ENCODE measurements at places on chromosomes 12 and 14.

DNA sequence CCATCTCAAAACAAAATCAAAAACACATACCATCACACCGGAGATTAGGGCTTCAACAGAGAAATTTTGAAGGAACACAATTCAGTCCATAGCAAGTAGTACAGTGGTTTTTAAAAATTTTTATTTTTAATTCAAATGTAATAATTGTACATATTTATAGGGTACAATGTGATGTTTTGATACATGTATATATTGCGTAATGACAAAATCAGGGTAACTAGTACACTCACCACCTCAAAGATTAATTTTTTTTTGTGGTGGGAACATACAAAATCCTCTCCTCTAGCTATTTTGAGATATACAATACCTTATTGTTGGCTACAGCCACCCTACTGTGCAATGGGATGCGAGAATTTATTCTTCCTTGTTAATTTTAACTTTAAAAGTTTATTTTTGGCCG is 26.0 kb upstream of the ETFBKMT start:
- no peak for DNase-seq

- DNase-seq, result no peak
Observed at GRCh38 chr14:91496790-91497189, 13.3 kb downstream of the PPP4R3A start.

GRCh38 chr12:95022477-95022876 is 19.0 kb upstream of the NDUFA12 start:
- DNase-seq, result no peak

DNA sequence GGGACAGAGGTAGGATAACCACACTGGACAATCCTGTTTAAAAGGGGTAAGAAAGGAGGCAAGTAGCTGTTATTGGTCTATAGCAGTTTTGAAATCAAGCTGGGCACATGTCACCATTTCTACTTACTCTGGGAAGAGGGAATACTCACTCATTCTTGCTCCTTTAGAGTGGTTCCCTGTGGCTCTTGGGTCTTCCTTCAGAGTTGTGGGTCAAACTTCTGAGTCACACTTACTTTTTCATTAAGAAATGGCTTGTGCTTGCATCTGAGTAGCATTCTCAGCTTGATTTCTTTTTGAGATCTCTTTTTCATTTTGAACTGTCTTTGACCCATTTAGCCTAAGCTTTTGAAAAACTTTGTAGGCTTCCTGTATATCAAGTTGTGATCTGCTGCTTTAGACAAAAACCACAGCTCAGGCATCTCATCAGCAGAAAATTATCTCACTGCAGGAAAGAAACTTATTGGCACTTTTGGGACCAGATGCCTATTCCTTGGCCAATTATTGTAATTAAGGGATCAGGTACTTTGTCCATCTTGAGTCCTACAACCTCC is 122.2 kb downstream of the AEBP2 start:
- DNase-seq, result no peak

GRCh38 chr14:77353469-77354141 is 23.3 kb downstream of the TMED8 start:
- no peak for DNase-seq

DNA sequence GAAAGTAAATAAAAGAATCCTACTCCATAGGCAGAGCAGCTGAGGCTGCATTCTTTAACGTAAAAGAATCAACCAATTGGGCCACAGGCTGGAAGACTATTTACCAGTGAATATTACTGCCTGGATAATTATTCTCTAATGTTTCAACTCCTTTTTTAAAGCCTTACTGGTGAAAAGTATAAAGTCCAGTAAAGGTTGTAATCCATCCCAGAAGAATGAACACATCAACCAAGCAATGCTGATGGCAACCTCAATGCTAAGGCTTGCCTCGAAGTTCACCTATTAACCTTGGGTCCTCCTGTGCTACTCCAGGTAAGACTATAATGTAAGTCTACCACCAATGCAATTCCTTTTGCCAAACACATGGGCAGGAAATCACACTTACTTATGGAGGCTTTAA is 77.3 kb downstream of the ATXN2 start:
- DNase-seq, result no peak

DNA sequence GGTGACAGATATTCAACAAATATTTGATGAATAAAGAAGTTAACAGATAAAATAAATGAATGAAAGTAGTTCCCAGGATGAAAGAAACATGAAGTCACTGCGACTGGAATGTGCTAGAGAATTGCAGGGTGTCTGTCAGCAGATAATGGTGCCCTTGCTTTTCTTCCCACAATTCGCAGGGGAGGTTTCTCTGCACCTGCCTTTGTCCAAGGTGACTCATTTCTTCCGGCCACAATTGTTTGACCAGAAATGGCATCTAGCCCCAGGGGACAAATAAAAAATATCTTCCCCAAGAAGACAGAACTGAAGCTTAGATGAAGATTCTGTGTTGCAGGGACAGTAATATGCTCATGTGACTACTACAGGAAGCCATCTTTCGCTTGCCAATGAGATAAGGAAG is 316.1 kb upstream of the TBX3 start:
- DNase-seq, result peak; percentile 18

- peak; percentile 90 for DNase-seq
Observed at GRCh38 chr12:39490500-39491282, 47.8 kb upstream of the KIF21A start.

GRCh38 chr12:1939801-1940607 is 21.6 kb upstream of the CACNA2D4 start:
- no peak for DNase-seq

- no peak for DNase-seq
Observed at GRCh38 chr12:71108355-71108754, 49.4 kb downstream of the TSPAN8 start.

DNA sequence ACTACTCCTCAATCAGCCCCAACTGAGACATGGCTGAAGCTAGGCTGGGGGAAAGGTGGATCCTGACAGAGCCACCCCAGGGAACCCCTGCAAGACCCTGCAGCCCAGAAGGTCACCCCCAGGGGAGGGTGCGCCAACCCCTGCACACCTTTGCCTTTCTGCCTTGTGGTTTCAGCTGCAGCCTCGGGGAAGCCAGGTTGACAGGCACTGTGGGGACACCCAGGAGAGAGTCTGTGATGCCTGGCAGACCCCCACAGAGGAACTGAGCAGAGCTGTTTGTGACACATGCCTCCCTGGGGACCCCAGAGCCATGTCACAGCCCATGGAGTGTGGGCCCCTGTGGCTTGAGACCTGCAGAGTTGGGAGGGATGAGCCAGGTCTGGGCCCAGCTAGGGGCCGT is 11.8 kb upstream of the HHIPL1 start:
- DNase-seq, result no peak

GRCh38 chr14:68788996-68789820 is 3.7 kb downstream of the ZFP36L1 start:
- no peak for DNase-seq

DNA sequence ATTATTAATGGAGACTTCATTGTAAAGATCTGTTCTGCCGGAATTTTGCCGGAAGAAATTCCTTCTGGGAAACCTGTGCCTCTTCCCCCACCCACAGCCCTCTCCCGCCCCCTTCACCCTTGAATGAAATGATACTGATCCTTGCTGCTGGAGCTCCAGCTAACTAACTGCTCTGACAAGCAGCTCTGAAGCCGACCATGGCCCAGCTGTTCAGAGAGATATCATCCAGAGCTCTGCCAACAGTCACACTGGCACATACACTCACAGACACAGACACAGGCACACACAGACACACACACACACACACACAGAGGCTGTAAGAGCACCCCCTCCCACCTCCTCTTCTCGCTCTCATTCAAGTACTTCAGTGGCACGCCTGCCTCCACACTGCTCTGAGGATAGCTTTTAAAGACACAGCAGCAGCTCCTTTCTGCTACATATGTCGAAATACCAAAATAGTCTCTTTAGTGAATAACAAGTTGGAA is 88.6 kb downstream of the R3HDM2 start:
- DNase-seq, result no peak

DNA sequence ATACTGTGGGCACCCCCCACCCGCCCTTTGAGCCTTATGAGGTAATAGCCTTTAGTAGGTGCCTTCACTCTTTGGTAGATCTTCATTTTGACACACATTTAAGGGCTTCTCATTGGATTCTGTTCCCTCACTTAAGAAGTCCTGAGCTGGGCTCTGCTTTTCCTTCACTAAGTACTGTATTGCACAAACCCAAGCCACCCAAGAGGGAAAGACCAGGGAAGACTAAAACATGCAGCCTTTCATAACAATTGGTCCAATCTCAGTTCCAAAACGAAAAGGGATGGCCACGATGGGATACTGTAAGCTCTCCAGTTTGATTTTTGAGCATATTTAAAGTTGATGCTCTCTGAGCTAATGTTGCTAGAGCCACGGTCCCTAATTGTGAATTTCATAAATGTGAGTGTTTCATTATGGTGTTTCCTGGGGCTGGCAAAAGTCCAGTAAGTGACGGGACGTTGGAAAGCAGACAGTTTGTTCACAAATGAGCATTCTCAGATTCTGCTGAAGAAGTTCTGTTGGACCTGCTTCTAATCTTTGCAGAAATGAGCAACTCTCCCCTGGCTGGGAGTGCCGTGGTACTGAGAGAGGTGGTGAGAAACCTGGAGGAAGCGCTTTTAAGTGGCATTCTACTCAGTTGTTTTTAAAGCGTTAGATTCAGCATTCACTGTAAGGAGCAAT is 9.4 kb downstream of the SSPN start:
- DNase-seq, result no peak

- peak; percentile 14 for DNase-seq
Observed at GRCh38 chr12:46752396-46752795, 73.4 kb downstream of the SLC38A4 start.

DNA sequence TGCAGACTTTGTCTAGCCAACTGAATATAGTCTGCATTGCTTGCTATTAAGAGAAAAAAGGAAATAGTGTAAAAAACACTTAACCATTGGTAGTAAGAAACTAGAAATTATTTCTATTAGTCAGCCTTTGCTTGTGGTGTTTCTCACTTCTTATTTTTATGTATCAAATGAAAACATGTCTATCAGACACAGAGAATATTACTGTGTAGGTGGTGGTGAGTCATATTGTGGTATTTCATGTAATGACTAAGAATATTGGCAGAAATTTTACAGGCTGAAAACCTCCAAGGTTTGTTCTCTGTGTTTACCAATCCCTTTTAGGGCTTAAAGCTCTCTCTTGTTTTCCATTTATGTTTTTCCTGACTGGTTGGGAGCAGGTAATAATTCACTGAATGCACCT is 87.2 kb downstream of the DAAM1 start:
- peak; percentile 81 for DNase-seq

DNA sequence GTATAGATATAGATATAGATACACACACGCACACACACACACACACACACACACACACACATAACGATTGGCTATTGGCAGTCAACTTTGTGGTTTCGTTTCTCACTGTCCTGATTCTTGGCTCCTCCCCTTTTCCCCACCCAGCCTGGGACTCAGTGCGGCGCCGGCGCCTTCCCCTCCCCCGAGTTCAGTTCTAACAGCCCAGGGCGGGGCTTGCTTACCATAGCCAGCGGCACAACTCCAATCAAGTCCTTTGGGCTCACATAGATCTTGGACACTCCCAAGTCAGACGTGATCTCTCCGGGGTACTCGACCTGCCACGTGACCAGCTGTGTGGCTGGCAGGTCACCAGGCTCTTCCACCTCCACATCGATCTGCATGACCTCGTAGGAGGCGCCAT is 484.1 kb downstream of the GLT1D1 start:
- DNase-seq, result no peak

GRCh38 chr14:56199982-56200577 is 81.9 kb downstream of the PELI2 start:
- no peak for DNase-seq

DNA sequence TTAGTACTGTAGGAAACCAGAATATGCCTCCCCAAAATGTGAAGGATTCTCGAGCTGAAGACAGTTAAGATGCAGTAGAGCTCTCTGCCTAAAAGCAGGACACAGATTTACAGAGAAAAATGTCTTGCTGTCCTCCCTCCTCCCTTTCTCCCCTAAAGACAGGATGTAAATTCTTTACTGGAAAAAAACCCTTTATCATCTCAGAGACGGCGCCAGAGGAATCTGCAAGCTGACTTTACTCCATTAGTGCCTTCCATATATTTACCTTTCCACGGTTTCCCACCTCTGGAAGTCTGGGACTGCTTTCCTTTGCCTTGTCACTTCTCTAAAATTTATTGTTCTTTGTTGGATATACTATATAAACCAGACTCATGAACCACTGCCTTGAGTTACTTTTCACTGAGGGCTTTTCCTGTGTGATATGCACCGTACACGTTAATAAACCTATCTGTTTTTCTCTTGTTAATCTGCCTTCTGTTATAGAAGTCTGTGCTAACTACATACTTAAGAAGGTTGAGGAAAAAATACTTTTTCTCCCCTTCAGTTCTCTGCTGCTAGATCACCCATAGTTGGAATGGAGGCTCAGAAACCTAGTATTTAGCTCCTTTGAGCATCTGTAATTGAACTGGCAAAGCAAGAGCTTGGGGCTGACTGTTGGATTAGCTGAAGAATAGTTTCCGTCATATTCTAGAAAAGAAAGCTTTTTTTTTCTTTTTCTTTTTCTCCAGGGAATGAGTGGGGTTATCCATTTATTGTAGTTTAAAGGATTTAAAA is 99.9 kb downstream of the RAD51B start:
- DNase-seq, result no peak

DNA sequence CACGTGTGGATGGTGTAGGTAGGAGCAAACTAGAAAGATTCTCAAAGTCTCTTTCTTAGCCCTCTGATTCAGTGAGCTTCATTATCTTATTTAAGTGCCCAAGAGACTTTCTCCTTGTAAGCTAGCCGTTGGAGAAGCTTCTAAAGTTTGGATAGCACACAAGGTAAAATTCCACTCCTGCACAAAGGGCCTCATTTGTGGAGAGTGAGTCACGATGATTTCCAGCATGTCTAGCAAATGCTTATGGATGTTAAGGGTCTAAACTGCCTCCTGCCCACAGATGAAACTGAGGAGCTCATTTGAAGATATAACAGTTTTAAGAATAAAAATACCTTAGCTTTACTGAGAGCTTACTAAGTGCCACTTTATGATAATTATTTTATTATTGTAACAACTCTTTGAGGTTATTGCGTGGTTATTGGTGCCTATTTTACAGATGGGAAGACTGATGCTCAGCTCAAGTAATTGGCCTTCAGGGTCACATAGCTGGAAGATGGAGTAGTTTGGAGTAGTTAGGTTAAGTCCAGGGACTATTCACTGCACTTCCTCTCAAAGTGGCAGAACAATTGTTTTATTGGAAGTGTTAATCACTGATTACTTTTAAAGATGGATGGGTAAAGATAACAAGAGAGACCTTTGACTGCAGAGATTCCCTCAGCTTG is 78.7 kb upstream of the HIF1A start:
- DNase-seq, result no peak

GRCh38 chr12:26520869-26521268 is 312.1 kb downstream of the ITPR2 start:
- DNase-seq, result no peak

GRCh38 chr14:96711559-96712267 is 85.5 kb upstream of the VRK1 start:
- DNase-seq, result no peak

DNA sequence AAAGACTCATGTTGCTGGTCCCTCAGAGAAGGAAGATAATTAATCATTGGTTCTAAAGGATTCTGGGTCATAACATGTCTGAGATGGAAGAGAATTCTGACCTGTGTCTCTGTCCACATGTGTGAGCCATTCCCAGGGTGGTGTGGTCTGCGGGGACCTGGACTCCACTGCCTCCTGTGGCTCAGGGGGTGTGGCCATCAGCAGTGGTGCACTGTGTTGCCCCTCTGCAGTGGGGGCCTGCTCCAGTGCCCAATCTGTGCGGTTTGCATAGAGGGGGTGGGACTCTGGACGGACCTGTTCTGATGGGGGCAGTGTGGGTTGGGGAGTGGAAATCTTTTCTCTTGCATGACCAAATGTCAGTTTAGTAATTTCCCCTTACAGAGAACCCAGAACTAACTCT is 13.5 kb downstream of the KRT85 start:
- DNase-seq, result no peak

- no peak for DNase-seq
Observed at GRCh38 chr12:121916719-121917118, 1.7 kb upstream of the CFAP251 start.

Measured in epithelial cell of prostate (primary cell).